ENCODE measurements at places on chromosomes 4 and X. TPM values are rescaled to one million over a fixed set of nuclear protein-coding genes. Genes with fewer than 3 reads are reported as not detected.

GRCh38 chrX:103586659-103587058 is 1.3 kb downstream of the TCEAL4 start:
- no peaks in the 10 kb centered on the region for H3K27me3 ChIP-seq
- DNase-seq: no peak
- H3K27ac ChIP-seq: no peak overlapping the region
- H3K4me1 ChIP-seq: 0 out of 2 replicates have a peak, but pooled peaks cover 3% of the 10 kb centered on the region

DNA sequence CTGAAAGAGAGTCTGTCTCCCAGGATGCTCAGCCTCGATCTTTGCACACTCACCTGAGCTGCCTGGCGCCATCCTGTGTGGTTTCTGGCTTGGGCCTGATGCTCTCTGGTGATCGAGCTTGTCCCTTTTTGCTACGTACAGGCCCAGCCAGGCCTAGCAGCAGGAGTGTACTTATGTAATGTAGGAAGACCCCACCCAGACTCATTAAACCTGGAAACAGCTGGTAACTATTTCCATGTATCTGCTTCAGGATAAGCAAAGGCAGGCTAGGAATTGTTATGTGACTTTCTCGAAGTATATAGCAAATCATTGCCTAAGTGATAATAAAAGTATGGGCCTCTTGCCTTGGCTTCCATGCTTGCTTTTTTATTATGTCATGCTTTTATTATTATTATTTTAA is 18.6 kb upstream of the ARSJ start:
- no peaks in the 10 kb centered on the region for H3K36me3 ChIP-seq
- H3K27me3 ChIP-seq: no peaks in the 10 kb centered on the region

- H3K4me3 ChIP-seq: no peak overlapping the region
- no peak for DNase-seq
- H3K27ac ChIP-seq: no peak overlapping the region
- H3K4me1 ChIP-seq: peaks cover 39% of the 10 kb centered on the region
- H3K36me3 ChIP-seq: no peaks in the 10 kb centered on the region
Measured at GRCh38 chrX:12945494-12945893, 29.4 kb upstream of the TMSB4X start.

- no peak for DNase-seq
- no peak overlapping the region for H3K4me3 ChIP-seq
- H3K4me1 ChIP-seq: no peaks in the 10 kb centered on the region
- H3K36me3 ChIP-seq: no peaks in the 10 kb centered on the region
- no peak overlapping the region for H3K27ac ChIP-seq
- no peaks in the 10 kb centered on the region for H3K27me3 ChIP-seq
Measured at GRCh38 chrX:135383249-135383648, 38.5 kb upstream of the SMIM10L2A start.

The GPR119 gene
- total RNA-seq: not detected

The ACSL1 gene
- total RNA-seq: 12.9 TPM

The MAGEH1 gene
- 8.6 TPM for total RNA-seq

The OPRPN gene
- not detected for total RNA-seq

Data from SJCRH30 (cell line).